ENCODE measurements at places on chromosomes 2 and 18. TPM values are rescaled to one million over a fixed set of nuclear protein-coding genes. Genes with fewer than 3 reads are reported as not detected.

DNA sequence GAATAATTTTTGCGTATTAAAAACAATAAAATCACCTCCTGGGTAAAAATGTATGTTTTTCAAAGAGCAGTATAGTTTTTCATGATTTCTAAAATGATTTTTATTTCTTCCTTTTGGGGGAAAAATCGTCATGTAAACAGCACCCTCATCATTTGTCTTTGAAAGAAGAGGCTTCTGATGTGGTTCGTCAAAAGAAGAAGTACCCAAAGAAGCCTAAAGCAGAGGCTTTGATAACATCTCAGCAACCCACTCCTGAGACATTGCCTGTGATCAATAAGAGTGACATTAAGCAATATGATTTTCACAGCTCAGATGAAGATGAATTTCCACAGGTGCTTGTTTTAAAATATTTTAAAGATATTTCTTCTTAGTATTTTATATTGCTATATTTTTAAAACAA, 110.2 kb upstream of the KIF5C start:
- DNase-seq, result no peak

- no peak for DNase-seq
Observed at GRCh38 chr2:121483021-121483420, 47.7 kb upstream of the RNU4ATAC start.

DNA sequence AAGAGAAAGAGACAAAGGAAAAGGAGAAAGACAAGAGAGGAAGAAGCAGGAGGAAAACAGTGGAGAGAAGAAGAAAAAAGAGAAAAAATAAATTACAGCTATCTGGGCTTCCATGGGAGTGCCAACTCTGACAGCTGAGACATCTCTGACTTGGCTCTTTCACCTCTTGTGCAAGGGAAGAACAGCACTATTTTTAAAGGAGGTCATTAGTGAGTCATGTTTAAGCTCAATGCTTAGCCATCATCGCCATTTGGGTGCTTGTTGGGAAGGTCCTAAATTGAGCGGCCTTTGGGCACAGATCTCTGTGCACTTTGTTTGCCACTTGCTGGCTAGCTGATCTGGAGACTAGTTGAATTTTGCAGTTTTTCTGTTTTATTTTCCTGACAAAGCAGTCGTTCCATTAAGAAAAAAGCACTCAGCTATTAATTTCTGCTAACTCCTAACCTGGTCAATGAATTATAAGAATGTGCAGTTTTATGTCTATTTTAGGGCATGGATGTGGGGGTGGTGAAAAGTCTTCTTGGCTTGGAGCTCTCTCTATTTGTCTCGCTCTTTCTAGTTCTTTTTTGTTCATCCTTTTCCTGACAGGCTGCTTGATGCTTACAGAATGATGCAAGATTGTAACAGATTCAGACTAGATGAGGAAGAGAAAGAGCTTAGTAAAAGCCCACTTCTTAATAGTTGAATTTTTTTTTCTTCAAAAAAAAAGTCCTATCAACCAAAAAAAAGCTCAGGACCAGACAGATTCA, 231.5 kb downstream of the SLC8A1 start:
- DNase-seq, result no peak

- no peak for DNase-seq
Observed at GRCh38 chr2:35082072-35082471, 1273.5 kb upstream of the CRIM1 start.

DNA sequence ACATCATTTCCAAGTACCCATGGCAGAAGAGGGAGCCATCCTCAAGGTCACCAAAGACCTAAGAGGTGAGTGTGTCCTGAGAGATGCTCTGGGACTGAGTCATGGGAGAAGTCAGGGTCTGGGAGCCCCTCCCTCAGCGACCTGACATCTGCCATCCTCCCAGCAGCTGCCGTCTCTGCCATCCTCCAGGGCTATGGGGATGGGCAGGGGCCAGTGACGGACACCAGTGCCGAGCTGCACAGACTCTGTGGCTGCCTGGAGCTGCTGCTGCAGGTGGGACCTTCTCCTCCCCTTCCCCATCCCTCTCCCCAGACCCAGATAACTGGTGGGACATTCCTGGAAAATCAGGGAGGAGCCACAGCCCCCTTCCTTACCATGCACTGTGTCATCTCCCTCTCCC, 1.5 kb downstream of the RUFY4 start:
- DNase-seq, result no peak

DNA sequence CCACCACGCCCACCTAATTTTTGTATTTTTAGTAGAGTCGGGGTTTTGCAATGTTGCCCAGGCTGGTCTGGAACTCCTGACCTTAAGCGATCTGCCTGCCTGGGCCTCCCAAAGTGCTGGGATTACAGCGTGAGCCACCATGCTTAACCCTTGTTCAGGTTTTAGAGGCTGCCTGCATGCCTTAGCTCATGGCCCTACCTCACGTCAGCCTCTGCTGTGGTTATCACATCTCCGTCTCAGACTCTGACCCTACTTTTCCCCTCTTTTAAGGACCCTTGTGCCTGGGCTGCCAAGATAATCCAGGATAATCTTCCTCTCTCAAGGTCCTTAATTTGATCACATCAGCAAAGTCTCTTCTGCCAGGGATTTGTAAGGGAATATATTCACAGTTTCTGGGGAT, 98.2 kb upstream of the PMAIP1 start:
- DNase-seq, result no peak

- no peak for DNase-seq
Observed at GRCh38 chr2:186716899-186717298, 23.0 kb downstream of the FAM171B start.

- DNase-seq, result no peak
Observed at GRCh38 chr18:53490019-53490418, 734.5 kb downstream of the MBD2 start.

DNA sequence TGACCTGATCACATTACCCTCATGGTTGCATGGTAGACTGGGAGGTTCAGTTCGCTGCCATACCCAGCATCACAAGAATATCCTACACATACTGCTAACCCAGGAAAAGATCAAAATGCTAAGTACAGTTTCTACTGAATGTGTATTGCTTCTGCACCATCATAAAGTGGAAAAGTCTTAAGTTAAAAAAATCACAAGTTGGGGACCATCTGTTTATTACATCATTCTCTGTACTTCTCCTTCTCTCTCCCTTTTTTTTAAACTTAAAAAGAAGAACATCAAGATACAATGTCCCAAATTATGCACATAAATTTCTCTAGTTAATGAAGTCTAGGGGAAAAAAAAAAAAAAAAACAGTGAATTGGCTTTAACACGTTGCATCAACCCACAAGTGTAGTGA, 43.3 kb downstream of the NBAS start:
- DNase-seq, result no peak

- no peak for DNase-seq
Observed at GRCh38 chr2:94923196-94923595, 52.0 kb downstream of the TEKT4 start.

- no peak for DNase-seq
Observed at GRCh38 chr18:45828917-45829811, 3.7 kb downstream of the SIGLEC15 start.

DNA sequence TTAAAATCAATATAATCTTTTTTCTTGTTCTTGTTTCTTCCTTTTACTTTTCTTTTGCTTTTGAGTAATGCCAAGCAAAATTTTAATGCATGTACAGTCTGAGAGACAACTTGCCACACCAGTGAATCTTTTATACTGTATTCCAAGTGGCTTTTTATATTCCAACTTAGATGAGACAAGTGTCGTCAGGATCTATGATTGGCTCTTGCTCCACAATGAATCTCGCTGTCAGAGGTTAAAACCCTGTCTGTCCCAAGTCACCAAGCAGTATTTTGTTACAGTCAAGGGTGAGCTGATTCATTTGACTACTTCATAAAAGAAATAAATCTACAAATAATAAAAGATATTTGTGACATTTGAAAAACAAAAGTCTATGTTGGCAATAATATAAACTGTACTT, at the start of gene MSTN:
TSS of gene MSTN (minus strand) at position 129 of the 400 bp plus-strand sequence. CDS start 133 bp downstream, outside the sequence.
- DNase-seq, result no peak

The HRH4 gene
- 2.5 TPM for total RNA-seq

The MLPH gene
- 7.4 TPM for total RNA-seq

The IGFBP2 gene
- 2,156 TPM for total RNA-seq

The VWA3B gene
- total RNA-seq, result 0.27 TPM

The G6PC2 gene
- total RNA-seq, result not detected

The SULT1C2 gene
- not detected for total RNA-seq
